ENCODE measurements at places on chromosomes 1 and 21. TPM values are rescaled to one million over a fixed set of nuclear protein-coding genes. Genes with fewer than 3 reads are reported as not detected.

DNA sequence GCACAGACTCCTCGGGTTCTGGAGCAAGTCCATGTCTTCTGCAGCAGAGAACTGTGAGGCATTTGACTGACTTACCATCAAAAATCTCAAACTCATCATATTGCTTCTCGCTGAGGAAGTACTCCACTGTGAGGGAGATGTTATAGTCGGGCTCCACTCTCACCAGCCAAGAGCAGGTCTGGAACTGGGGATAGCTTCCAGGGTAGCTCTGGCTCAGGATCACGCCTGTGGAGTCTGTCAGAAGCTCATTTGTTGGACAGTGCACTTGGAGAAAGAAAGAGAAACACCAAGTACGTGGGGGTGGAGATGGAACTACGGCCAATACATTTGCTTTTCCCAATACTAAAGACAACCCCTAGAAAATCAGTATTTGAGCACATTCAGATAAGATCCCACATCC lies 111.1 kb downstream of the ZSCAN20 start:
- no peak for DNase-seq

DNA sequence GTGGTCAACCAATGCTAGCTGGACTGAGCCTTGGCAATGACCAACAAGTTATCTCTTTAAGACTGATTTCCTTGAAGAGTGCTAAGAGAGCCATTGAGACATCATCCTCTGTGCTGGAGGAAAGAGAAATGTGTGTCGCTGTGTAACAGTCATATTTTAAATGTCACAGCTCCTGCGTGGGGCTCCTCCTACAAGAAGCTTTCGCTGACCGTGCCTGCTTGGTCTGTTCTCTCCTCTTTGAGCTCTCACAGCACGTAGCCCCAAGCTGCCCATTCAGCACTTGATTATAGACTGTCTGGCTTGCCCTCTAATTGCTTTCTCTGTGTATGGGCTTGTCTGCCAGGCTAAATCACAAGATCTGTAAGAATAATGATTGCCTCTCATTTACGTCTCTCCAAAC lies 221.3 kb downstream of the FOXD2 start:
- DNase-seq, result no peak

- DNase-seq, result no peak
Measured at GRCh38 chr1:209219791-209220524, 363.6 kb upstream of the CAMK1G start.

CD5L gene
- polyA plus RNA-seq, result not detected

DNA sequence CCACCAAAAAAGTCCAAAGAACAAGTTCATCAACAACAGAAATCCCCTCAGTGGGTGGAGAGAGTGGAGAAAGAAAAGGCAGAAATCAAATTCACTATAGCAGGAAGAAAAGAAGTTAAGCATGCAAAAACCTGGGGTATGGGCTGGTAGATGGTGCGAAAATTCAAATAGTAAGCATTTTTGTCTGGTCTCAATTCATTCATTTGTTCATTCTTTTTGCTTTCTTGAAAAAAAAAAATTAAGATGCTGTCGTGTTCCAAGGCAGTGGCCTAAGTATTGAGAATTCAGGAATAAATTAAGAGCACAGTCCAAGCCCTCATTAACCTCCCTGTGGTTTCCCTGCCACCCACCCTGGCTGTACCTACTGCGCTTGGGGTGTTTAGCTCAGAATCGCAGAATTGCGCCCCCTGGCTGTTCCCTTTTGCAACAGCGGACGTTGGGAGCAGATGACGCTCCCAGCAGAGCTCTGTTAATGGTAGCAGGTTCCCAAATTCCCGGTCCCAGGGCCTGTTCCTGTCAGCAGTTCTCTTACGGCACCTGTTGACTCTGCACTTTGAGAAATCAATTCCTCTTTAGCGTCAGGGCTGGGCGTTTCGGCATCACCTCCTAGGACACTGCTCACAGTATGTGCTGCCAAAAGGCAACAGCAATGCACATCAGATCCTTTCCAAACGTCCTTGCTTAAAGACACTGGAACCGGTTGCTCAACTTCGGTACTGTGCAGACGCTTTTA lies 34.0 kb upstream of the SSX2IP start:
- DNase-seq, result no peak

AGT gene
- polyA plus RNA-seq, result 39.5 TPM

PADI3 gene
- polyA plus RNA-seq, result 0.22 TPM

DNA sequence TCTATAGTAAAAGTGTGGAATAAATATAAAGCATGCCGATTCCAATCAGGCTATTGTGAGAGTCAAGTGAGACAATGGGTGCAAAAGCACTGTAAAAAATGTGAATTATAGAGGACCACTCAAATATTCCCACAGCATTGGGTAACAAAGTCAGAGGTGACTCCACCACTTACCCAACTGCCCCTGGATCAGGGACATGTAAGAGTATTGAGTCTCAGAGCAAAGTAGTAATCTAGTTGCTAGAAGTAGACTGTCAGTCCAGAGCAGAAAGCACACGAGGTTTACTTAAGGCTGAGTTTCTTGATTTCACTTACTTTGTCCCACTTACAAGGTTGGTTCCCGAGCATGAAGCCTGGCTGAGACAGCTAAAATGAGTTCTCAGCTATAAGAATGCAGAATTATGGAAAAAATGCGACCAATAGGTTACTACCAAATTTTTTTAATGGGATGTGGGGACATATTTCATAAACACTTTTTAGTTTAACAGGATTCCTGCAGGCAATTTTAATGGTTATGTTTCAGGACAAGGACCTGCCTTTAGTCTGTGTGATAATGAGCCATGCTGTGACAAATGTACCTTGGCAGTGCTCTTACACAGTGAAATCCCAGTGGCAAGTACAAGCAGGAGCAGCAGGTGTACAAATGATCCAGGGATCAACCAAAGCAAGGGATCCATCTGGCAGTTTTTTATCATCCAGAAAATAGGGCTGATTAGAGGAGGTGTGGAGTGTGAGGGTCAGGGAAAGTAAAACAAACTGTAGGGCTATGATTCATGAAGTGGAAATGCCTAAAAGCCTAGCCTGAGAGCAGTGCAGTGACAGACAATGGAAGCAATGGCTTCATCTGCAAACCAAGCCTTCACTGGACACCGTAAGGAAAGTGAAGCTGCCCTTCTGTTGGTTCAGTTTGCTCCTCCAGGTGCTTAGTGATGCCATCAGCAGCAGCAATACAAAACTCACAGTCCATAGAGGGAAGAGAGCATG lies 156.2 kb upstream of the SPAG17 start:
- DNase-seq, result no peak

DNA sequence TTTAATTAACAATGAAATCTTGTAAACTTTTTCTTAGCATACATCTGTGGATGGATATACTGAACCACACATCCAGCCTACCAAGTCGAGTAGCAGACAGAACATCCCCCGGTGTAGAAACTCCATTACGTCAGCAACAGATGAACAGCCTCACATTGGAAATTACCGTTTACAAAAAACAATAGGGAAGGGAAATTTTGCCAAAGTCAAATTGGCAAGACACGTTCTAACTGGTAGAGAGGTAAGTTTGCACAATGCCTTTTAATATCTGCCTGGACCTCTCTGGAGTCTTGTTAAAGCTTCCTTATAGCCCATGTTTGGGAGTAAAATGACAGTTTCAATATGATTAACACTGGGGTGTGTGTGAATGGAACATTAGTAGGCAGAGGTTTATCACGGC lies 51.4 kb downstream of the MARK1 start:
- no peak for DNase-seq

DNA sequence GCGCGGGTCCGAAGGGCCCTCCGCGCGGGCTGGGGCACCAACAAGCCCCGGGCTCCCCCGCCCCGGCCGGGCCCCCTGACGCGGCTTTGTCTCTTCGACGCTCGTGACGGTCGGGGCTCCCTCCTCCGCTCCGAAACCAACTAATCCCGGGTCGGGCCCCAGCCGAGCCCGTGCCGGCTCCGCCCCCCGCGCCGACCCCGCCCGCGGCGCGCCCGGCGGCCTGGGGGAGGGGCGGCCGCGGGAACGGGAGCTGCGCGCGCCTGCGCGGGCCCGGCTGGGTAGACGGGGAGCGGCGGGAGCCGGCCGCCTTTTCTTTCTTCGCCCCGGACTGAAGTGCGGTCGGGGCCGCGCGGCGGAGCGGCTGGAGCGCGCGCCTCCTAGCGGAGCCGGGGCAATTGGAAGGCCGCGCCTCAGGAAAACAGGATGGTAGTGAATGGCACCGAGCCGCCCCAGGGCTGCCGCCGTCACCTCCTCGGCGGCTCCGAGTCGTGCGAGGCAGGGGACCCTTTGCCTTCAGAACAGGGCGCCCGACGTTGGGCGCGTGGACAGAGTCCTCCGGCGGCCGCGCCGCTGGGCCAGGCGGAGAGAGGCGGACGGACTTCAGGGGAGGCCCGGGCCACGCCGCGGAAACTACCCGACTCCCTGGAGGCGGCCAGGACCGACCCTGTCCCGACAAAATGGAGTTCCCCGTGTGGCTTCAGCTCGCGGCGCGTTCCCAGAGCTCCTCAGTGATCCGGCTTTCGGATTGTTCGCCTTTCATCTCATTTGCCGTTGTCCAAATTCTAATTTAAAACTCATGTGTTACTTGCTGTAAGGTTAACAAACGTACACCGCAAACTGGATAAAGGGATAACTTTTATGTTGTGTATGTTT lies at the start of gene TP53BP2:
Gene TP53BP2, minus strand, starts transcription at position 138 of the 873 bp plus-strand sequence. CDS start 267 bp downstream, outside the sequence.
- peak; percentile 81 for DNase-seq

- no peak for DNase-seq
Measured at GRCh38 chr1:1020415-1021009, 592 bp downstream of the AGRN start.

NOS1AP gene
- 8.8 TPM for polyA plus RNA-seq

GRCh38 chr1:206655471-206655882 lies 20.1 kb downstream of the DYRK3 start:
- DNase-seq, result no peak

- DNase-seq, result no peak
Measured at GRCh38 chr1:12620488-12620865, 2.5 kb upstream of the DHRS3 start.

DNA sequence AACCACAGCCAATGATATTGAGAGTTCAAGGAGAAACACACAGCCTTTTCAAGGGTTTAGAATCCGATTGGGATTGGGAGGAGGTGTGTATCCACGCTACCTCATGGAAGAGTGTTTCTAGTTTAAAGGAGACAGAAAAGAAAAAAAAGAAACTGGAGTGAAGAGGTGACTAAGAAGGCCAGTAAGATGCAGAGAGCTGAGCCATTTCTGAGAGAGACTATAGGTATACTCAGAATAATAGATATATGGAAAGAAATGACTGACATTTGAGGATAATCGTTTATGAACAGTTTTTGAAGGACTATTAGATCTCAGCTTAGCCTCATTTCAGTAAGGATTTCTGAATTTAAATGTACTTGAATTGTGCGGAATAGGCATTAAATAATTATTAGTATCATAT lies 42.8 kb downstream of the LRRC8C start:
- no peak for DNase-seq

DNA sequence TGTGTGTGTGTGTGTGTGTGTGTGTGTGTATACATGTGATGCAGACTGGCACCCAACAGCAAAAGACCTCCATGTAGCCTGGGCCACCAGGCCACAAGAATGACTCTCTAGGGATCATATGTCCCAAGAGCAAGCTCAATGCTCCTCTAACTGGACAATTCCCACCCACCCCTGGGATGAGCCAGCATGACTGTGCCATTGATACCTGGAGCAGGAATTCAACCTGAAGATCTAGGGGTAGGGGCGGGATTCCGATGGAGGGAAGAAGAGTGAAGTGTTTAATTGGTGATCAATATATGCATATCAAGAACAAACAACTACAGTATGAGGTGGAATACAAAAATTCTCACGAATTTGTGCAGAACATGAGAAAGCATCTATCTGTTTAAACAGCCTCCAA lies 136.2 kb downstream of the PSMG1 start:
- DNase-seq, result no peak

DNA sequence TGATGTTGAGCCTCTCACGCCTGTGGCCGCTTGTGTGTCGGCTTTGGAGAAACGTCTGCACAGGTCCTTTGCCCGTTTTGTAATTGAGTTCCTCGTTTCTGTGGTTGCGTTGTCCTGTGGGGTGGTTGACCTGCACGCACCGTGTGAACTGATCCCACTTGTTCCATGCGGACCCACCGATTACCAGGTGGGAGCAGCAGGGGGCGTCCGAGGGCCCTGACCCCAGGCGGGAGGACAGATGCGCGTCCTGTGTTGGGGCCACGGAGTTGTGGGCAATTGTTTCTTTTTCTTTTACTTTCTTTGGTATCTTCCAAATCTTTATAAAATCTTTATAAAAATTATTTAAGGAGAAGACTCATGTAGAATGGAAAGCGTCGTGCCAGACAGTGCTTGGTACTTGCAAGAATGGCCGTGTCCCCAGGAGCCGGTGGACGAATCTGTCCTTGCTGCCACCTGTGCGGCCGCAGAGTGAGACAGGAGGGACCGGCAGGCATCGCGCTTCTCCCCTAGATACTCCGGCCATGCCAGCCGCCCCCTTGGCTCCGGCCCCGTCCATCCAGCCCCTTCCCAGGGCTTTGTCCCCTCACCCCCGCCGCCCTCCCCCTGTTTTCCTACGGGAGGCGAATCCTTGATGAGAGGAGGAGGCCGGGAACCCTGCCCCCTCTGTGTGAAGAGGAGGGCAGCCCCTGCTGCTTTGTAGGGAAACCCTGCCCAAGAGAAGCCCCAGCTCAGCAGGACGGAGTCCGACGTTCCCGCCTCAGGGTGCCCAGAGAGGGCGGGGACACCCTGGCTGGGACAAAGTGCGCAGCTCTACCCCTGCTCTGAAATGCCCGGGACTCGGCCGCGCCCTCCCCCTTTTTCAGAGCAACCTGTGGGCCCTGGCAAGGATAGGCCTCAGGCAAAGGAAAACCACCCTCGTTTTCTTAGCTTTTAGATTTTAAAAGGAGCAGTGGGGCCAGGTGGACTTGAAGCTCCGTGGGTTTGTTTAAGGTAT lies 41.7 kb downstream of the PRKCZ start:
- DNase-seq, result no peak

- DNase-seq, result no peak
Measured at GRCh38 chr1:88791192-88791591, 100.2 kb downstream of the GTF2B start.

SHISAL2A gene
- 1.6 TPM for polyA plus RNA-seq

DNA sequence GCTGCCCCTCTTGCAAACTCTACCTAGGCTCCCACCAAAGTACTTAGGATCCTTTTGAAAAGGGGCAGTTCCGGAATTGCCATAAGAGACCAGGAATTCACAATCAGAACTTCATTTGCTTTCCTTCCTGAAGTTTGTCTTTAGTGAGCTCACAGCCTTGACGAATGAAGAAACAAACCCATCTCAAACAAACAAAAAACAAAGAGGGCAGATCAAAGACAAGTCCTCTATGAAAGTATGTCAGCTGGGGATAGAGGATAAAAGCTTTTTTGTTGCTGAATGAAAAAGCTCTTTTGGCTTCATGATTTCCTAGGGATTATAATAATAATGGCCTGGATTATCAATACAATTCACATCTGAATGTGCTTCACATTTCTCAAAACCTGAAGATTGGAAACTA lies 357.9 kb upstream of the DUSP10 start:
- DNase-seq, result no peak

LCE1C gene
- polyA plus RNA-seq, result not detected

GRCh38 chr1:201785291-201785690 lies 43.7 kb upstream of the IPO9 start:
- DNase-seq, result no peak

GRCh38 chr1:4621646-4622045 lies 32.8 kb upstream of the AJAP1 start:
- no peak for DNase-seq

- DNase-seq, result peak; percentile 29
Measured at GRCh38 chr1:166975361-166976129, at the start of gene ILDR2. Gene ILDR2, minus strand, starts transcription at chr1:166975540. Its CDS starts 272 bp downstream, at chr1:166975268.

All from right renal pelvis (tissue), 4 donors.